Suppressor macrophage treated with lipopolysaccharide for 1 hour (primary cell): ENCODE measurements at places on chromosomes 3 and 15.

- peak; percentile 82 for DNase-seq
These were observed 258.5 kb downstream of the PDCD6IP start for GRCh38 chr3:34056951-34057390.

DNA sequence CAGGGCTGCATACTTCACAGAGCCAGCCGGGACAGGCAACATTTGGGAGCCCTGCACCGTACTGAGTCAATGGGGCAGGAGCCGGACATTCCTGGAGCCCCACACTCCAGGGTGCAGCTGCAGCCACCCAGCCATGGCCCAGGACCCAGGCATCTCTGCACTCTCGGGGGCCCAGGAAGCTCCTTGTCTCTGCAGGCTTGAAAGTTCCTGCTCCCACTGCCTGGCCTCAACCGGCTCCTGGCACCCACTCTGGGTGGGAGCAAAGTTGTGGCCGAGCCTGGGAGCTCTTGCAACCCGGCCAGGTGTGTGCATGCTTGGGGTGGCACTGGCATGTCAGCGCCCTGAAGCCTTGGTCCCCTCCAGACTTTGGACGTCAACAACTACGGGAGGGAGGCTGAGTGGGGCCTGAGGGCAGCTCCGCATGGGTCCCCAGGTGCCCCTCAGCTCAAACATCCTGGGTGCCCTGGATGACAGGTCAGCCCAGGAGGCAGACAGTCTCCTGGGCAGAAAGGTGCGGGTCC, 833.5 kb upstream of the CADM2 start:
- DNase-seq = no peak

- DNase-seq = no peak
These were observed 260.8 kb downstream of the CGGBP1 start for GRCh38 chr3:87797872-87798566.

GRCh38 chr15:26879706-26880105, 12.8 kb downstream of the GABRA5 start:
- no peak for DNase-seq

DNA sequence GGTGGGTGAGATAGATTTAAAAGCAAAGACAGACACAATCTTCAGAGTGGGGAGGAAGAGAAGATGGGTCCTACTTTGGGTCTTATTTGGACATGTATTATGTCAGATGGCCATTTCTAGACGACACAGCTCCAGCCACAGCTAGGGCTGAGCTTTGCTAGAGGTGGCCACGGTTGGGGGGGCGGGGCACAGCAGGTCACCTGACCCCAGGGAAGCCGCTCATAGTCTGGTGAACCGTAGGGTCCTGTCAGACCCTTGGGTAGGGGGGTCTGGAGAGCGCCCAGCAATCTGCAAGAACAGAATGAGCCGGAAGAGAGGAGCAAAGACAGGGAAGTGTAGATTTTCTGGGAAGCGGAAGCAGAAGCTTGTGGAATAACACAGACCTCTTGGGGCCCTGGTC, 6.6 kb downstream of the EPB42 start:
- DNase-seq = no peak

GRCh38 chr3:46960081-46960701, 16.4 kb downstream of the CCDC12 start:
- peak; percentile 79 for DNase-seq
